Forelimb muscle (tissue), 1 donor: ENCODE measurements at places on chromosomes 11 and 22.

DNA sequence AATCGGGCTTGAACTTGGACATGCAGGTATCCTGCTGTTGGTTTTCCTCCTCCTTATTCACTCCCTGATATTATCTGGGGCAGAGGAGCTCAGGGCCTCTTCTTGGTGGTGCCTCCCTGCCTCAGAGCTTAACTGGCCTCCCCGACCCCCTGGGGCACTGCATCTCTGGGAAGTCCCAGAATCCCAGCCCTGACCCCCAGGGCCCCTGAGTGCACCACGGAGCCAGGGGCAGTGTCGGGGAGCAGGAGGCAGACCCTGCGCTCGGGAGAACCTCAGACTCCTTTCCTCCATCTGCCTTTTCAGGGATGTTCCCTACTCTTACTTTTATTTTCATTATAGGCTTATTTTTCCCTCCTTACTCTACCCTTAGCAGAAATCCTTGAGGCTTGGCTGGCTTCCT is 537.0 kb downstream of the BRD1 start:
- no peak for DNase-seq

DNA sequence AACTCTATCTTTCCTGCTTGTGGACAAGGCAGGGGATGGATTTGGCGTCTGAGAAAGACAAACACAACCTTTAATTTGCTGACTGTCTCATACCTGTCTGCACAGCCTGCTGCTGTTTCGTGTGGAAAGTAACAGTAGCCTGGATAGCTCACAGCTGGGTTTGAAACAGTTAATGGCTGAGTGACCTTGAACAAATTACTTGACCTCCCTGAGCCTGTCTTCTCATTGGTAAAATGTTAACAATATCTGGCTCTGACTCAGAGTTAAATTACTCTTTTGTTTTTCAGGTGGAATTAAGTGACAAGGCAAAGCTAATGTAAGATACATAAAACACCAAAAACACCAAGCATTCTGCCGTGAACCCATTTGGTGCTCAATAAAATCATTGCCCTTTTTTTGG is 41.1 kb upstream of the ADA2 start:
- DNase-seq = no peak

DNA sequence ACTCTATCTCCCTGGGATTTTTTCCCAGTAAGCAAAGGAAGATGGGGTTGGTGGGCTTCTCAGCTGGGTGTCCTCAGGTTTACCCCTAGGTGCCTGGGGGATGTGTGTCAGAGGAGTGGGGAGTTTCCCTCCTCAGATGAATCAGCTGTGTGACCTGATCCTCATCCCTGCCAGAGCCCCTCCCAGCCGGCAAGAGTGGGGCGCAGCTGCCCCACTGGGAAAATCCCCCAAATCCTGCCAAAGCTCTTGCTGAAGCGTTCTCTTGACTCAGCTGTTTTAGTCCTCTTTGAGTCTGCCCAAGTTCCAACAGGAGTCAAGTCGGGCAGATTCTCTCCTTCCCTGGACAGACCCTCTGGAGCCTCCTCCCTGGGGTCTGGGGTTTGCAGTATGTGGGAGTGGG is 6.0 kb downstream of the C11orf68 start:
- DNase-seq = no peak

- DNase-seq = no peak
Measured at GRCh38 chr11:73217131-73217809, 811 bp upstream of the P2RY2 start.

GRCh38 chr11:114131461-114131864 is 72.0 kb downstream of the ZBTB16 start:
- DNase-seq = no peak

- no peak for DNase-seq
Measured at GRCh38 chr11:130865091-130865773, 51.0 kb downstream of the SNX19 start.

GRCh38 chr11:30586251-30587144 is at the start of gene MPPED2:
Gene MPPED2 (minus strand): TSS chr11:30586353. CDS start chr11:30580373, 5,980 bp downstream.
- no peak for DNase-seq

DNA sequence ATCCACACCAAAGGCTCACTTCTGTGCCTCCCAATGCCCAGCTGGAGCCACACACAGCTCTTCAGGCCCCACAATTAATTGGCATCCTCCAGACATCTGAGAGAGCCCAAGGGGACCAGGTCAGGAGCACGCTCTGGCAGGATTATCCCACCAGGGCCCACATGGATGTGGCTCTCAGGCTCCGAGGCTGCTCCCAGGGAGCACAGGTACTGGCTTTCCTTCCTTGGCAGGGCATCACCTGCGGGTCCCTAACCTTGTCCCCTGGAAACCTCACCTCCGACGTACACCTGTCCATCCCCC is 54.3 kb downstream of the CD6 start:
- DNase-seq = no peak

GRCh38 chr11:127238321-127238720 is 237.8 kb upstream of the KIRREL3 start:
- no peak for DNase-seq

GRCh38 chr11:117437041-117437790 is 109.6 kb downstream of the CEP164 start:
- DNase-seq = no peak

DNA sequence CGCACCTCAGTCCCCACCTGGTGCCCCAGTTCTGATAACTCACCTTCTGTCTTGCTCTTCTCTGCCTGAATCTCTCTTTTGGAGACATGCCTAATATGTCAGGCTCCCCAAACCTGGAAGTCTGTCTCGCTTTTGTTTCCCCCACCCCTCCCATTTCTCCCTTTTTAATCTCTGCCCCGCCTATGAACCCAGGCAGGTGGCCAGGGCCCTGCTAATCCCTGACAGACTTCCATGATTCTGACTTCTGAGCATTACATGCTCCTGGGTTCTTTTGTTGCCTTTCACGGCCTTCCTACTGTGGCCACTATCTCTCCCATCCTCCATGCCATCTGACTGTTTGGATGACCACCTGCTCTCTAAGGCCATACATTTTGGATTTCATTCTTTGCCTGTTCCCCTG is 1120.9 kb upstream of the CCDC90B start:
- DNase-seq = no peak

DNA sequence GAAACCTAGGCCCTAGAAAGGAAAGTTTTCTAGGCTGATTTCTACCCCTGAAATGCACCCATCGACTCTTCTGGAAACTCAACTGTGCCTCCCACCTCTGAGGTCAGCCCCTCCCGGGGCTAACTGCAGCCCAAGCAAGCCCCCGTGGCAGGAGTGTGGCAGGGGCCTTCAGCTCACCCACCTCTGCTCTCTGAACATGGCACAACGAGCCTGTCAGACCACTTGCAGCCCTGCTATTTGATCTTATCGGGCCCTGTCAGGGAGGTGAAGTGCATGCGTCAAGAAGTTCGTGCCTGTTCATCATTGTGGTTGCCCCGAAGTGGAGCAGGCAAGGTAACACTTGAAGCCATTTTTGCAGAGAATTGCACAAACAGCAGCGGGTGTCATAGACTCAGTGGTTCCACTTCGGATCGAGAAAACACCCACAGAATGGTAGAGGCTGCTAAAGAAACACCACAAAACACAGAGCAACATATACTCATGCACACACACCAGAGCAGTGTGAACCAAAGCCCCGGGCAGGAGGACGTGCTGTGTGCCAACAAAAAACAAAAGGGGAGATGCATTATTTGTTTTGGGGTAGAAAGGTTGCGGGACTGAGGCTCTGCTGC is 262.7 kb downstream of the ETS1 start:
- no peak for DNase-seq

DNA sequence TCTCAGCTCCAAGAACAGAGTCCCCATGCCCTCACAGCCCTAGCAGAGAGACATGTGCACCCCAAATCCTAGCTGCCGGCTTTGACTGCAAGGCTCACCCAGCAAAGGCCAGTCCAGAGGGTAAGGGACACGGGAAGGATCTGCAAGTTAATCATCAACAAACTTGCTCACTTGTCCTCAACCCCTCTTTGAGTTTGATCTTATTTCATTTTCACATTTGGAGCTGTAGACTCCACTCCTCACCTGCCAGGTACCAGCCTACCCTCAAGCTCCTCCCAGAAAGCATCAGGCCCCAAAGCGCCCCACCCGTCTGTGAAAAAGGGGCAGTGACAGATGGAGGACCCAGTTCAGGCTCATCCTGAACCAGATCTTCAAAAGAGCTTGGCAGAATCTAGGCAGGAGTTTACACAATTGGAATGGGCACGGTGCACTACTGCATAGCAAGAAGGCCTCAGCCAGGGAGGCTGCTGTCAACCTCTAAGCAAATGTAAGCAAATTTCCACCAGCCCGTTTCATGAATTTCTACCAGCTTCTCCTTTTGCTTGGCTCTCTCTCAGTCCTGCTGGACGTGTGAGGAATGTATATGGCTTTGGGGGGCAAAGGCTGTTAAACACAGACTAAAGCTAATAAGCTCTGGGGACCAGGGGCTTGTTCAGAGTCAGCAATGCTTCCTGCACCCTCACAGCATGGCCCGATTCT is 5.5 kb downstream of the EHD1 start:
- no peak for DNase-seq

- DNase-seq = no peak
Measured at GRCh38 chr11:28448186-28448585, 340.0 kb downstream of the METTL15 start.

DNA sequence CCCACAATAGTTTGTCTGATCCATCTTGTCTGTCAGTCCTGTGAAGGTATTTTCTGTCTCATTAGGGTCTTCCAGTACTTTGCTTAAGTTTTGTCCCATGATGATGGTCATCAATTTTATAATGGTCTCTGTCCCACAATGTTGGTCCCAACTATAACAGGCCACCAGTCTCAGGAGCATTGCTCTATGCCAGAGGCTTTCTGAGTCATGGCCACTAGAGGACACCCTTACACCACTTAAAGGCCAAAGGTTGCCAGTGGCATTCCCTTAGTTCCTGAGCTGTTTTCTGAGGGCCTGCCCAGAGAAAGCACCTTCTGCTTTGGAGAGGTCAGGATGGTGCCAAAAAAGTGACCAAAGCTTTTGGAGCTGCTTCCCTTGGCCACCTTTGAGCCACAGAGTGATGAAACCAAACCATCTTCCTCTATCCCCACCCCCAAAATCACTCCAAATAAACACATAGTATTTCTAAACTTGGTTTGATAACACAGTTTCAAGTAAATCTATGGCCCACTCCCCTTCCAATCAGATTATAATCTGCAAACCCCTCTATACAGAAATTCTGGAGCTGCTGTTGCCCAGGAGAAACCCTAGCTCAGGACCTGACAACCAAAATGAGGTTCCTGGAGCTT is 19.3 kb downstream of the EIF3F start:
- DNase-seq = no peak

GRCh38 chr11:124623861-124624525 is 1.3 kb downstream of the TBRG1 start:
- no peak for DNase-seq

DNA sequence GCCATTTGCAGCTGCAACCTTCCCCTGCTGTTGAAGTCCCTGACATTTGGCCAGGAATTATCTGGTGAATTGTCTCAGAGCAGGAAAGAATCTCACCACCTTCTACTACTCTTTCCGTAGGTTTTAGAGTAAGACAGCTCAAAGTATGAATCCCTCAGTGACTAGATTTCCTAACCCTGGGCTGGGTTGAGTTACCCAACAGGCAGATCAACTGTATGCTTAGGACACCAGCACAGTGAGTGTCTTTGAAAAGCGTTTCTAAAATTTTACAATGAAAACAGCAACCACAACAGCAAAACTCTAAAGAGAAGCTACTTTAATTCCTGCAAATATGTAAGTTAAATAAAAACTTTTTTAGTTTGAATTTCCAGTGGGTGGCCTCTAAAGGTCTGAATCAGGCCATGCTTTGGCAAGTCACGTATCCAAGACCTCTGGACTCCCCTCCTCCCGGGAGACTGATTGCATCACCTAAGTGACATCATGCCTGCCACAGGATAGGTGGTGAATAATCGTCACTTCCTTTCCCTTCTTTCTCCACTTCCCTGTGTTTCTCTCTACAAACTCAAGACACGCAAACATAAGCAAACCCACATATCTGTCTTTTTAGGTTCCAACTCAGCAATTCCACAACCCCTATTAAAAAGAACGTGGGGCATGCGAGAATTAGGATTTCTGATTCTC is 7.8 kb downstream of the OR8B12 start:
- DNase-seq = no peak

DNA sequence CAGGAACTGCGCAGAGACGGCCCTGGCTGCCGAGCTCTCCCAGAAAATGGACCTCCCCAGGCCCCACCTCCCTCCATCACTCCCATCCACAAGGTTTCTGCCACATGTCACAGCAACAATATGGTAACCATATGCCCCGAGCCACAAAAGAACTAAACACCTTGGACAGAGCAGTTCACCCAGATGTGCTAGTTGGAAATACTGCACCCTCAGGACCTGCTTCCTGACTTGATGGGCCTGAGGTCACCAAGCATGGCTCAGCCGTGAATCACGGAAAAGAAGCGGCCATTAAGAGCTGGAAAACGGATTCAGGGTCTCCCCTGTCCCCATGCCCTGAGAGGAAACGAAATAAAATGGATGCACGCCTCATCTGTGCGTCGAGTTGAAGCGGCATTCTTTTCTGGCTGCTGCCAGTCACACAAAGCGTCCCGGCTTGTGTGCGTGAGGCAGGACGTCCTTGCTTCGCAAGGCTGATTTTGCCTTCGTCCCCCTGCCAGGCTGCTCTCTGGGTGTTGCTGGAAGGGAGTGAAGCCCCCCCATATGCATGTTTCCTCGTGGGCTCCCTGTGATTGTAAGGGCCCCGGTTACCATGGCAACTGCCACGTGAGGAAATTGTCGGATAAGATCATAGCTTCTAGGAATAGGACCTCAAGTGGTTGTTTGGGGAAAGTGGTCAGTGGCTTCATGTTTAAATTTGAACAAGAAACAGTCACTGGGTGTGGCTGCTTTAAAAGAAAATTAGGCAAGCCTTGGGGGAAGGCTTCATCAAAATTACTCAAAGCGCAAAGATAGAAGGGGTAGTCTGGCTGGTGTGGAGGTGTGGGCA is 51.7 kb downstream of the FLI1 start:
- DNase-seq = no peak

GRCh38 chr11:129324533-129325175 is 51.0 kb upstream of the BARX2 start:
- DNase-seq = no peak

GRCh38 chr22:35549328-35549727 is 8.7 kb downstream of the RASD2 start:
- DNase-seq = no peak

DNA sequence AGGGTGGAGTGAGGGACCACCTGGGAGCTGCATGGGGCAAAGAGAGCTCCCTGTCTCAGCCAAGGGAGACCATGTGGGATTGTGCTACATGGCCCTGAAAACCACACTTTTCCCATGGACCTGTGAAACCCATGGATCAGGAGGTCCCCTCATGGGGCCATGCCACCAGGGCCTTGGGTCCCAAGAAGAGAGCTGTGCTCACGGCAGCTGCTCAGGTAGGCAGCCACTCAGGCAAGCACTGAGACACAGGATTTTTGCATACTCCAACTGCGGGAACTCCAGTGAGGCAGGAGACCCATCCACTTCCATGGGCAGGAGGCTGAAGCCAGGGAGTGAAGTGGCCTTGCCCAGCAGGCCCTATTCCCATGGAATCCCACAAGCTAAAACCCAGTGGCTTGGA is 190.0 kb downstream of the KCNA4 start:
- no peak for DNase-seq
